ENCODE measurements at places on chromosomes 13 and 19.
A peak's percentile ranks its signal among the peaks of the same experiment; 100 is the strongest.

- DNase-seq, result peak; percentile 59
Observed at GRCh38 chr19:17346109-17346671, 8.8 kb downstream of the GTPBP3 start.

- DNase-seq, result no peak
Observed at GRCh38 chr19:41565379-41565720, 10.6 kb upstream of the CEACAM21 start.

DNA sequence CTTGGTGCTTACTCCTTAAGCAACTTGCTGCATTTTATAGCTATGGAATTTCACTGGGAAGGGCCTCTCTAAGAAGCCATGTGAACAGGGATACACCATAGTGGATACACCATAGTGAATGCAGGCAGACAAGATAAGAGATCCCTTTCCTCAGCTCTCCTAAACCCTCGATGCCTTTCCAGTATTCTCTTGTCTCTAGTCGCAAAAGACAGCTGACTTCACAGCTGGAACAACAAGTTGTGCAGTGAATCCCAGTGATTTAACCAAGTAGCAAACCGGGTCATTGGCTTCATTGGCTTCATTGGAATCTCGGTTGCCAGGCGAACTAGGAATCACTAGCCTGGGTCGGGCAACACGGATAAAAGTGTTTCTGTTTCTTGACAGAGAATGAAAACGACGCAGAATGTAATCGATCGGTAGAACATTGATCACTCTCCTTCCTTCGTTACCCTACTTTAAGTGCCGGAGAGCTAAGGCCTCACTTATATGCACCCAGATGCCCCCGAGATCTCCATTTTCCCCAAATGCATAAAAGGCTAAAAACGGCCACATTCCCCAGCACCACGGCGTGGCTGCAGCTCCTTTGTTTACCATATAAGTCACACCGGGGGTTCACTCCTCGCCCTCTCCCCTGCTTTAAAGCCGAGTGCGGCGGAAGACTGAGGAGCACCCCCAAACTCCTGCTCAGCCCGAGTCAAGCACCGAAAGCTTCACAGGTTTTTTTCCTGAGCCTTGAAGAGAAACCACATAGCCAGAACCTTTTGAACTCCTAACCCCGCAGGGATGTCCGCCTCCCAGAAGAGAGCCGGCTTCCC lies 674 bp downstream of the TRPC4 start:
- no peak for DNase-seq

DNA sequence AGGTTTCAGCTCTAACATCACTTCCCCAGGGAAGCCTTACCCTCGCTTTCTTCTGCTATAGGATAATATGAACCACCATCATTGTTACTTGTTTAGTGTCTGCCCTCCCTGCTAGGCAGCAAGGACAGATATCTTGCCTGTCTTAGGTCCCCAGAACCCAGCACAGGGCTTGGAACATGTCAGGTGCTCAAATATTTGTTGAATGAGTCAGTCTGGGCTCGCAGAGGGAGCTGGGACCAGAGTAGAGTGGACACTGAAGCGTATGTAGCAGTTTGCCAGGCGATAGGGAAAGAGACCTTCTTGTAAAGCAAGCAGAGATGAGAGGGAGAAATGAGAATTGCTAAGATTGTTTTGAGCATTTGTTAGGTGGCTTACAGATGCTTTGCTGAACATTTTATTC lies 11.7 kb downstream of the BCKDHA start:
- no peak for DNase-seq

DNA sequence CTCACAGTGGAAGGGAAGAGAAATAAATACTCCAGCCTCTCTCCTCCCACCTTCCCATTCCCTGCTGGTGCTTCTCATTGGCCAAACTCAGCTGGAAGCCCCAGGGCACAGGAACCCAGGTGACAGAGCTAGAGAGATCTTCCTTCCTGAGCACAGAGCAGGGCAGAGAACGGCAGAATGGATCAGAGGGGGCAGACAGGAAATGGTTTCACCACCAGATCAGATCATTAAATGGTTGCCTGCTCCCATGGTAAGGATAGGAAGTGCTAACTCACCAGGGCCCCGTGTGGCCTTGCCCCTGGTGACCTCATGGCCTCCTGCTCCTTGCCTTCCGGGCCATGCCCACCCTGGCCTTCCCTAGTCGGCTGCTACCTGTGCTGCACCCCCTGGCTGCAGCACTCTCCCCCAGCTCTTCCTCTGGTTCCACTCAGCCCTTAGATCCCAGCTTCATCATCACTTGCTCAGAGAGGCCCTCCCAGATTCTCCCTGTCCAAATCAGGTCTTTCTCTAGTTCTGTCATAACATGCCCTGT lies 108.7 kb downstream of the DPF1 start:
- DNase-seq, result no peak

DNA sequence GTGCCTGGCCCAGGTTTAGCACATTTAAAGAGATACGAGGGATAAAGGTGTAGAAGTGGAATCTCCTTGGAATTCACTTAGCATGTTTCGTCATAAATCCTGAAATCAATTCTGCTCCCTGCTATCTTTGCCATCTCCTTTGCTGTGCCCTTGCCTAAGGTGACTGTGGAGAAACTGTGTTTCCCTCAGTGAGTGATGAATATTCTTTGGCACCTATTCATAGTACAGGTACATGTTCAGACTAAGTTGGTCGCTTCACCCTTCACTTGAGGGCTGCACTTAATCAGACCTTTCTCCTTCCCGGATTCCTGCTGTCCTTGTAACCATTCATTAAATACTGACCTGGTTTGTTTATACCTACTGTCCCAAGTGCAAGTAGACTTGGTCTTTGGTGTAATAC lies 17.8 kb downstream of the PCCA start:
- no peak for DNase-seq

- no peak for DNase-seq
Observed at GRCh38 chr19:3837332-3837731, 31.5 kb downstream of the ZFR2 start.

- DNase-seq, result no peak
Observed at GRCh38 chr13:43698758-43699157, 88.0 kb downstream of the ENOX1 start.

GRCh38 chr13:105960326-105960725 lies 575.1 kb downstream of the EFNB2 start:
- no peak for DNase-seq

GRCh38 chr13:72970301-72970880 lies 88.4 kb upstream of the KLF5 start:
- no peak for DNase-seq

GRCh38 chr19:899336-900042 lies 6.2 kb downstream of the RNU6-9 start:
- DNase-seq, result no peak

GRCh38 chr13:84917252-84917878 lies 881.9 kb downstream of the SLITRK6 start:
- peak; percentile 38 for DNase-seq

DNA sequence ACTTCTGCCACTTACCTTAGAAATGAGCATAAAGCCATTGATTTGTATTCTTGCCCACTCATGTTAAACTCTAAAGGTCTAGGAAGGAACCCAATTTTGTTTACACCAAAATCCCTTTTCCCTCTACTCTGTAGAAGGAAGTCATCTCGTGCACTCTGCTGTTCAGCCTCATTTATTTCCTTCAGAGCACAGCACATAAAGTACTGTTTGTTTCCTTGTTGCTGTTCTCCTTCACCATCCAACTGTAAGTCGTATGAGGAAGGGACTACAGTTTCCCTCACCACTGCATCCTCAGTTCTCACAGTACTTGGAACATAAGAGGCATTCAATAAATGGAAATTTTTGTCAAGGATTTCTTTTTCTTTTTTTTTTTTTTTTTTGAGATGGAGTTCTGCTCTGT lies 24.6 kb downstream of the CDADC1 start:
- no peak for DNase-seq

- DNase-seq, result no peak
Observed at GRCh38 chr13:106636492-106636891, 68.6 kb upstream of the ARGLU1 start.

DNA sequence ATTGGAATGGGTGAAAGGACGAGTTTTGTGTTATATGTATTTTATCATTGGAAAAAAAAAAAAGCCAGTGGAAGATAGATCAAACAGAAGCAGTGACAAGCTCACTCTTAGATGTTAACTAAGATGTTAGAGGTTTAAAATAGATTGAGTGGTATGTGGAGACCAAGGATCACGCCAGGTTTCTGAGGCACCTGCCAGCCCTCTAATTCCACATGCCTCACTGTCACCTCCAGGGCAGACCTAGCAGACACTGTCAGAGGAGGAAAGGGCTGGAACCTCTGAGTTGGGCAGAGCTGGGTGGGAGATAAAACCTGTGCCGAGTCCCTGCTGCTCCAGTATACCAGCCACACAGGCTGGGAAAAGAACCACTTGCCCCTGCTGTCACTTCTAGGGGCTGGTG lies 57.5 kb upstream of the SIAH3 start:
- no peak for DNase-seq

- DNase-seq, result no peak
Observed at GRCh38 chr13:22993148-22993547, 187.6 kb upstream of the SGCG start.
